NCI-H1417 treated with DMSO at 0.1 percent for 48 hours (cell line): ENCODE measurements at places on chromosomes 1 and 21.

GRCh38 chr1:220843481-220844011 is 35.7 kb upstream of the HLX start:
- no peak for DNase-seq

- no peak for DNase-seq
Measured at GRCh38 chr1:179313004-179313403, 19.4 kb downstream of the SOAT1 start.

DNA sequence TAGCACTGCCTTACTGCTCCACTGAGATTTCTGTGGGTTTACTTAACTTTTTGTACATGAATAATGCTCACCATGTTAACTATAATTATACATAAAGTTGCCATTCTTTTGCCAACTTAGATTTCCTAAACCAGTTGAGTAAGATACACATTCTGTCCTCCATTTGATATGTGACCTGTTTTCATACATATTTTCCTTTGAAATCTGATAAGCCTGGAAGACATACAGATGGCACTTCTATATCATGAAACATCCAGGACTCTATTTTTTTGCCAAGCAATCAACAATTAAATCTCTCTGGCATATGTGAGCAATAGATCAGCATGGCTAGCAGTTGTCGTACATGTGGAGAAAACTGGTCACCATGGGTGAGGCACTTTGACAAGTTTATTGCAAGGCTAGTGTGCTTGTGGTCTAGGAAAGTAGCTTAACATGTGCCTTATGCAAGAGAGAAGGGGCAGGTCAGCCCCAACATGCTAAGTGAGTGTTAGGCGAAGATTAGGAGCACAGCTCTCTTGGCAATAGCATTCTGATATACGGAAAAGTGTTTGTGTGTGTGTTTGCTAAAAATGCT is 14.2 kb downstream of the PRRX1 start:
- DNase-seq: no peak

DNA sequence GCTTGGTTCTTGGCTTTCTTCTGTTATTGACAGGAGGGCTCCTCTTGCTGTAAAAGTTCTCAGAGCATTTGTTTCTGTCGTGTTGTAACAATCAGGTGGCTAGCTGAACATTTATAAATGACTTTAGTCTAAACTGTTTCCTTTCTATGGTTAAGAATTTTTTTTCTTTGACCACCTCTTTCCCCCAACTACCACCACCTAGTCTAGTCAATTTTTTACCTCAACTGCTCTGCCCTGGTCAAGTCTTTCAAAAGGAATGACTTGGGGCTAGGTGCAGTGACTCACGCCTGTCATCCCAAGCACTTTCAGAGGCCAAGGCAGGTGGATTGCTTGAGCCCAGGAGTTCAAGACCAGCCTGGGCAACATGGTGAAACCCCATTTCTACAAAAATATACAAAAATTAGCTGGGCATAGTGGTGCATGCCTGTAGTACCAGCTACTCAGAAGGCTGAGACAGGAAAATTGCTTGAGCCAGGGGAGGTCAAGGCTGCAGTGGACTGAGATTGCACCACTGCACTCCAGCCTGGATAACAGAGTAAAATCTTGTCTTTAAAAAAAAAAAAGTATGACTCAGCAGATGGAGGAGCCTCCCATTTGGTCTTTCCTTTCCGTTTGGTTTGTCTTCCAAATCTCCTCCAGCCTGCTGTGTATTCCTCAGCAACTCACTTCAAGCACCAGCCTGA is 40.7 kb downstream of the MAP3K21 start:
- no peak for DNase-seq

GRCh38 chr1:246005067-246005466 is 502.0 kb downstream of the SMYD3 start:
- DNase-seq: no peak

DNA sequence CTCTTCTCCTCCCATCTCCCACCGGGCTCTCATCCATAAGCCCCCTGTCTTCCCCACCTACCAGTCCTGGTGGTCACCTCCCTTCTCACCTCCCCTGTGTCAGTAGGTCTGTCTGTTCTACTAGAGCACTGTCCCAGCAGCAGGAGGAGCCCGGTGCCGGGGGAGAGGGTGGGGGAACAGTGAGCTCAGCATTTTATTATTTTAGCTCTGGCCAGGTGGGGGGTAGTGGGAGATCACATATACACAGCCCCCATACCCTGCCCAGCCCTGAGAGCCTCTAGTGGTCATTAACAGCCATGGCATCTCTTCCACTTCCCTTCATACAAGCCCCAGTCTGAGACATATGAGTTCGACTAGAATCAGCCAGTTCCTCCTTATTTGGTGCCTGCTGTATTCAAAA is at the start of gene TMOD4:
Gene TMOD4, minus strand, starts transcription at position 119 of the 400 bp plus-strand sequence. CDS start 1,106 bp downstream, outside the sequence.
- no peak for DNase-seq

DNA sequence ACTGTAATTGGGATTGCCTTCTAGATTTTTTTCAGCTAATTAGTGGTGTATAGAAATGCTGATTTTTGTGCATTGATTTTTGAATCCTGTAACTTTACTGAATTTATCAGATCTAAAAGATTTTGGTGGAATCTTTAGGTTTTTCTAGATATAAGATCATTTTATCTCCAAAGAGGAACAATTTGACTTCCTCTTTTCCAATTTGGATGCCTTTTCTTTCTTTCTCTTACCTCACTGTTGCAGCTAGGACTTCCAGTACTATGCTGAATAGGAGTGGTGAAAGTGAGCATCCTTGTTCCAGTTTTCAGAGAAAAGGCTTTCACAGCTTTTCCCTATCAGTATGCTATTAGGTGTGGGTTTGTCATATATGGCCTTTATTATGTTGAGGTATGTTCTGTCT is 53.6 kb downstream of the TESK2 start:
- no peak for DNase-seq

DNA sequence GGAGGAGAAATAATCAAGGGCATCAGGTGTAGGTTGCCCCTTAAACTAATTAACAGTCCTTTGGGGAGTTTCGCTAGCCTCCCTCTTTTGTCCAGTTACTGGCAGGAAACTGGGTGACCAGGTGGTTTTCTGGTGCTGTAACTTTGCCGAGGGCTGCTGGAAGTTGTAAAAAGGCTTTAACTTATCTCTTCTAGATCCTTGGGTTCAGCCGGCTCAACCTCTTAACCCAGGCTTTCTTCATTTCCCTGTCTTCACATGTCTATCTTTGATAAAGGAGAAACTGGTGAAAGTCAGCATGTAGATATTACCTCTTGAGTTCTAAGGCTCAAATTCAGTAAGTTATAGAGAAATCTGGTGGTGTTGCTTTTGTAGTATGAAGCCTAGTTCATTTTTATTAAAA is 289.7 kb upstream of the NRIP1 start:
- no peak for DNase-seq

DNA sequence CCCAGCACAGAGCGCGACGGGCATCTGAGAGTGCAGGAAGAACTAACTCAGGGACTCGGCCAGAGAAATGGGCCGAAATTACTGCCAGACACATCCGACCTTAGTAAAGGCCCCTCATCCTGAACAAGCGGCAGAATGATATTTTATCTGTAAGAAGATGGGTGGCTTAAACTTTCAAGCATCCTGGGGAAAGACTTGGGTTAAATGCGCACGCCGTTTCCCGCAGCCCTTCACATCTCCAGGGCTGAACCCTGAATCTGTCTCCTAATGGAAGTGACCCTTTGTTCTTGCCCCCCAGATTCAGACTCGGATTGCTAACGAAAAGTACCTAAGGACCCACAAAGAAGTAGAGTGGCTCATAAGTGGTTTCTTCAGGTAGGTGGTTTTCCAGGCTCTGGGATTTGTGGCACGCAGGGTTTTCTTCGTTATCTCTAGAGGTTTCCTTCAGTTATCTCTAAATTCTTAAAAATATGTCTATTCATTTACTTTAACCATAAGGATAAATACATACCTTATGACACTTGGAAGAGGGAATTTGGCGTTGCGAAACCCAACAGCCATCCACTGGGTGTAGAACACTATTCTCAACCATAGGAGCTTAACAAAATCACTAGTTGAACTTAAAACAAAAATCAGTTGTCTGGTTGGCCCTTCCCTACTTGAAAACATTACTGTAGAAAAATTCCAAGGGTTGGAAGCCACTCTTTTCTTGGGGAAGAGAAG is 627 bp downstream of the RIIAD1 start:
- DNase-seq: no peak

DNA sequence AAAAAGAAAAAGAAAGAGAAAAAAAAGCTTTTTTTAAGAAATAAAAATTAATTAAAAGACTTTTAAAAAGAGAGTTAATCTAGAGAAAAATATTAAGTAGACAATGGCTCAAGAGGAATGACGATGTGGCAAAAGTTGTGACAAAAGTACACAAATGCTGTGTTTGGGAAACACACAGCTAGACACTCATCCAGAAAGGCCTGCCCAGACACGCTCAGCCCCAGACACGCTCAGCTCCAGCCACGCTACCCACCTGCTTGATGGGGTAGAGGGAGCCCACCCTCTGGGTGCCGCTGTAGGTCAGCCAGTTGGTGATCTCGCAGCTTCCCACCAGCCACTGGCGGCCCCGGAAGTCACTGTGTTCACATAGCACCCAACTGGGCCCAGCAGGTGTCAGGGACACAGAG is 10.2 kb downstream of the CD52 start:
- DNase-seq: peak; percentile 46

- no peak for DNase-seq
Measured at GRCh38 chr1:240831191-240831631, 219.3 kb upstream of the GREM2 start.

DNA sequence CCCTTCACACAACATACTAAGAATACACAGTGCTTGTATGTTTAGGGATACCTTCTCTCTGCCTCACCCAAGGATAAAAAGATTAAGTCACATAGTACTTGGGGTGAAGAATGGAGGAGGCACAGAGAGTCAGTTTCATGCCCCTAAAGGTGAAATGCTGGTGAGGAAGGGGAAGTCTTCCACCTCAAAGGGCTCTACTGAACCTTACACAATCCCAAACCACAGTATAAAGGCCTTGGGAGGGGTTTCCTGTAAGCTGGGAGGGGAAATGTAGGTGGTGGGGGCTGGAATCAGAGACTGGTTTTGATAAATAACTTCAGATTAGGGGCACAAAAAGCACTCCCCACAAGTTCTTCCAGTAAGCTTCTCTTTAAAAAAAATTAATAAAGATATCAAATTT is 3.5 kb downstream of the MINDY1 start:
- no peak for DNase-seq

DNA sequence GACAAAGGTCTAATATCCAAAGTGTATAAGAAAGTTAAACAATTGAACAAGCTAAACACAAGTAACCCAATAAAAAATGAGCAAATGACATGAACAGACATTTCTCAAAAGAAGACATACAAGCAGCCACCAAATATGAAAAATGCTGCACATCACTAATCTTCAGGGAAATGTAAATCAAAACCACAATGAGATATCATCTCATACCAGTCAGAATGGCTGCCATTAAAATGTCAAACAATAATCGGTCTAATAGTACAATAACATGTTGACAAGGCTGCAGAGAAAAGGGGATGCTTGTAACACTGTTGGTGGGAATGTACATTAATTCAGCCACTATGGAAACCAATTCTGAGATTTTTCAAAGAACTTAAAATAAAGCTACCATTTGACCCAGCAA is 264.1 kb downstream of the AKT3 start:
- DNase-seq: no peak

DNA sequence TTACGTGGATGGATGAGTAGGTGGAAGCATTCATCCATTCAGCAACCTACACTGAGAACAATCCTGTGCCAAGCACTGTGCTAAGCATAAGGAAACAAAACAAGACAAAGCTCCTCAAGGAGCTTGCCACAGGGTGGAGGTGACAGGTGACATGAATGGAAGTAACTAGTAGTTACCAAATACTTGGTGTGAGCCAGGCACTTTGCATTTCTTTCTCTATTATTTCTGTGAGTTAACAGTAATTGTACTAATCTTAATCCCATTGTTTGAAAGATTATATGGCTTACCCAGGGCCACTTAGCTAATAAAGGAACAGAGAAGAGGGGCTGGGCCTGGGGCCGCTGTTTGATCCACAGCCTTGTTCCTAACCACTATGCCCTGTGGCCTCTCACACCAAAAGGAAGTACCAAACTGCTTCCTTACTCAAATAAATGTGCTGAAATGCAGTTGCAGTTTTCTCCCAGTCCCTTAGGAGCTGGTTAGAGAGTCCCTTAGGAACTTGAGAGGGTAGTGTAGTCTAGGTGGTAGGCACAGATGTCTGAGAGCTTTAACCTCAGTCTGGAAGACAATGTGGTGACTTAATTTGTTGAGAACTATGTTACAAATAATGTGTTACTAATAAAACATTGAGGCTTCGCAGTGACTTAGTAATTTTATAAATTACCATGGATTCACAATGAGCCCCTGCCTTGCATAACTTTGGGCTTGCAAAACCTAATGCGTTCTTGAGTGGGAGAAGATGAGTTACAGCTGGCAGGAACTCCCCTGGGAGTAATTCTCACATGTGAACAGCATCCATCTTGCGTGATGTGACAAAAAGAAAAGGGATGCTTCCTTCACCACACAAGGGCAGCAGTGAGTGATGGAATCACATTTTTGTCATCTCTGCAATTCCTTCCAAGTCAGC is 69.8 kb downstream of the MPZL1 start:
- DNase-seq: no peak

DNA sequence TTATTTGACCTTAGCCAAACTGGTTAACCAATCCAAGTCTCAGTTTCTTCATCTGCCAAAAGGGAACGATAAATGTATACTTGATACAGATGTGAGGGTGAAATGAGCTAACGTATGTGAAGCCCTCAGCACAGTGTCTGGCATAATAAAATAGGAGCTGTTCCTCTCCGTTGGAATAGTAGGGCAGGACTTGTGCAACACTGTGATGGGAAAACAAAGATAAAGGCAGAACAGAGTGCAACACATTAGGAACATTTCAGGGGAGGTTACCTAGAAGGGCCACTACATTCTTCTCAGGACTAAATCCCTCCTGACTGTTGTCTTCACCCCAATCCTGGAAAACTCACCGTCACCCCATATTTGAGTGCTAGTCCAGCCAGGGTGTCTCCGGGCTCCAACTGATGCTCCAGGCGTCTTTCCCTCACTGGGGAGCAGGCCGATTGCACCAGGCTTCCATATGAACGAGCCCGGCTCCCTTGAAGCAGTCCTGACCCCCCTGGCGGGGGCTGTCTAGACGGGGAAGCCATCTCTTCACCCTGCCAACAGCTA is 896 bp downstream of the LYSMD1 start:
- DNase-seq: no peak

GRCh38 chr21:35019631-35020032 is 29.5 kb downstream of the RUNX1 start:
- DNase-seq: no peak

- DNase-seq: no peak
Measured at GRCh38 chr21:33976082-33977016, 60.7 kb upstream of the ATP5PO start.

- DNase-seq: no peak
Measured at GRCh38 chr1:198771563-198772153, 132.8 kb downstream of the PTPRC start.

DNA sequence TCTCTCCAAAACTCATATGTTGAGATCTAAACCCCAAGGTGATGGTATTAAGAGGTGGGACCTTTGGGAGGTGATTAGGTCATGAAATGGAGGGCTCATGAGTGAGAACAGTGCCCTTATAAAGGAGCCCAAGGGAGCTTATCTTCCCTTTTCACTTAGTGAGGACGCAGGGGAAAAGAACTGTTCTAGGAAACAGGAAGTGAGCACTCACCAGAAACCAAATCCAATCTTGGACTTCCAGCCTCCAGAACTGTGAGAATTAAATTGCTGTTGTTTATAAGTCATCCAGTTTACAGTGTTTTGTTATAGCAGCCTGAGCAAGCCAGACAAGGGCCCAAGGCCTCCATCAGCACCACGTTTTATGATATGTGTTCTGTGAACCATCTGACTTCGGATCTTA is 60.3 kb upstream of the LRRC8D start:
- DNase-seq: no peak

- DNase-seq: no peak
Measured at GRCh38 chr1:147225193-147225730, at the start of gene FMO5. Gene FMO5, minus strand, starts transcription at chr1:147225339. Its CDS starts 310 bp downstream, at chr1:147225029.
